ENCODE measurements at places on chromosomes 11 and 22.

- DNase-seq, result no peak
Observed at GRCh38 chr11:44608991-44609782, 43.7 kb downstream of the CD82 start.

DNA sequence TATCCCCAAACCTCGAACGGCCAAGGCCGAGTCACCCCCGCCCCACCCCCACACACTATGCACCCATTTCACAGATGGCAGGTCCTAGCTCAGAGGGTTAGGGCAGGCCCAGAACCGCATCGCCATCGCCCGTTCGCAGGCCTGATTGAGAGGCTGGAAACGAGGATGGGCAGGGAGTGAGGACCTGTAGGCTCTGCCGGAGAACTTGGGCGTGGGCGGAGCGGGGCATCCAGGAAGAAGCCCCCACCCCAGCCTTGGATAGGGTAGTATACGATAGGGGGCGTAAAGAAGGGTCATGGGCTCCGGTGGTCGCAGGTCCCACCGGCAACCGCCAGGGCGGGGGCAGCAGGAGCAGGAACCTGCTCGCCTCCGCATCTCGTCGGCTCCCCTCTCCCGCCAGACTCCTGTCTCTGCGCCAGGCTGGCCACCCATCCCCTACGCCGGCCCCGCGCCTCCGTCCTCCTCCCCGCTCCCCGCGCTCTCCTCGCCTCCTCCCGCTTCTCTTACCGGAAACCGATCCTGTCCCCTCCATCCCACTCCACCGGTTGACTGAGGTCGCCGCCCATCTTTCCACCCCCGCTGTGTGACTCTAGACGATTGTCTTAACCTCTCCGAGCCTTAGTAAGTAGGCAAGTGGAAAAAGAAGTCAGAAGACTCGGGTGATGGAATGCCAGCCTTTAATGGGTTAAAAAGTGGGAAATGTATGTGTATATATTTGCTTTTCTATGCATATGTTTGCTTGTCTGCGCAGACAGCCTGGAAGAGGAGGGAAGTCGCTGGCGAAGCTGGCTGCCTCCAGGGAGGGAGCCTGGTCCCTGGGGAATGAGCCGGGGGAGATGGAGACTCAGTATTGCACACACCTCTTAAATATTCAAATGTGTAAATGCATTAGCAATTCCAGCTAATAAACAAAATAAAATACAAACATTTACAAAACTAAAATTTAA lies 52.8 kb downstream of the CYTH4 start:
- DNase-seq, result no peak

DNA sequence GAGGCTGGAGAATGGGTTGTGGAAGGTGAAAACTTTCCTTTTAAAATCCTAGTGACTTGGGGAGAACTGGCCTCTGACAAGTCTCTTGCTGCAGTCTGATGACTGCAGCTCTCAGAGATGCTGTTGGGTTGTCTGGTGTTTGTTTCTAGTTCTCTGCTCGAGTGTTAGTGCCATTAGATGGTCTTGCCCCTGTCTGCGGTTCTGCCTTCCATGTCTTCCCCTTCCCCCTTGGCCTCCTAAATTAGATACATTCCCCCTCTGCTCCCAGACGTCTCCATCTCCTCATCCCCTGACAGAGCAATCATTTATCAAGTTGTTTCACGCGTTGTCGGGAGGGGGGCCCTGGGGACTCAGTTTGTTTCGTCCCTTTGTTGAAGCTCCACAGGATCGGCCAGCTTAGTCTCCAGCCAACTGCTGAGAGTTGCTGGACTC lies 67.7 kb downstream of the CECR2 start:
- no peak for DNase-seq

DNA sequence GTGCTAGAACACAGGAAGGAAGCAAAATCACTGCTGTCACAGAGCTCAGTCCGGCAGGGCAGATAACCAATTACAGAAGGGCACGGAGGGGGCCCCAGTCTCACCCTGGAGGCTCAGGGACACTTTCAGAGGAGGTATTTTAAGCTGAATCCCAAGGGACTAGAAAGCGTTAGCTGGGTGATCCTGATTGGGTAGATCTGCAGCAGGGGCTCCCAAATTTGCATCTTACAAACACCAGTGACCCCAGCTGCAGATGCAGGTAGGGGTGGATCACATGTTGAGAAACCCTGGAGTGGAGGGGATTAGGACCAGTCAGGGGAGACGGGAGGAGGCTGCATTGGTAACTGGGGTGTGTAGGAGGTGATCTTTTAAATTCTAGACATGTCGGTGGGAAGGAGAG lies 91.4 kb downstream of the CSNK2A3 start:
- no peak for DNase-seq

- no peak for DNase-seq
Observed at GRCh38 chr11:84249344-84250135, 963.4 kb upstream of the CCDC90B start.

DNA sequence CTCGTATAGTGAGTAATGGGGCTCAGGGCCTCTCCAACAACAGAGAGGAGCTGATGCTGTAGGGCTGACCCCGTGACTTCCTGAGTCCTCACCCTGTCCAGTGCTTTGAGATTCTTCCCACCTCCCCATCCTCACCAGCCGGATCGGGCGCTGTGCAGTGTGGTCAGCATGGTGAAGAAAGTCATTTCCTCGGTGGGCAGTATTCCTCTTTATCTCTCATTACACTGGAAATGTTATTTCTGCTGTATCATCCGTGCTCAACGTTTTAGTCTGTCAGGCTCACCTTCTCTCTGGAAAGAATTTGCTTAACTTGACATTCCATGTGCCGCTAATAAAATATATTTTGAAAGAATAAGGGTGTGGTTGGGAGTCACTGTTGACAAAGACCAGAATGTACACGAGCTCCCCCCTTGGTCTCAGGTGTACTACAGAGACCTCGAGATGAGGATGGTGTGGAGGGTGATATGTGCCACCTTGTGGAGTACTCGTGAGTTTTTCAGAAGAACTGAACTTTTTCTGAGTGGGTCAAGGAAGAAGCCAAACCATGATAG lies 25.7 kb upstream of the SCGB1A1 start:
- no peak for DNase-seq

DNA sequence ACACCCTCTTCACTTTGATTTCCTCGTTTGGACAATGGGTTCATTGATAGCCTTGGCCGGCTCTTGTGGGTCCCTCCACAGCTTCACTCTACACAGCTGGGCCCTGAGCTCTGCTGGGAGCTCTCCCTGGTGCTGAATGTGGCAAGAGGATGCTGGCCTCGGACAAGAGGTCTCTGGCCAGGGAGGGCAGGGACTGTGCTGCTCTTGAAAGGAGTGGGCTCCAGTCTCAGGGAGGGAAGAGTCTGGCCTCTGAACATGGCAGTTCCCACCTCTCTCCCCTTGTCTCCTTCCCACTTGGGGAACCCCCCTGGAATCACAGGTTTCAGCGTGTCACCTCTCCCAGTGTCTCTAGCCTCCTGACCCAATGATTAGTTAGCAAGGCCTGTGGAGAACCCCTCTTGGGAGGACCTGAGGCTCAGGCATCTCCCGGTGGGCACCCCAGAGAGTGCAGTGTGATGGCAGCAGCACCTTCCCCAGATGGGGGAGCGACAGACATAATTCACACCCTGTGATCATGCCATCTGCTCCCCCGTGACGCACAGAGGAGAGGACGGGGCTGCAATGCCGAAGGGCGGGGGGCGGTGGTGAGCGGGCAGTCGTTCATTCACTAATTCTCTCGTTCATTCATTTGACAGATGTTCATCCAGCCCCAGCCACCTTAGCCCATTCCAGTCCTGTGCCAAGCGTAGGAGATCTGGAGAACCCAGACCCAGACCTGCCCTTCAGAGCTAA lies 2.8 kb upstream of the CABP7 start:
- peak; percentile 85 for DNase-seq

- peak; percentile 63 for DNase-seq
Observed at GRCh38 chr11:47967577-47968525, 12.5 kb upstream of the PTPRJ start.

DNA sequence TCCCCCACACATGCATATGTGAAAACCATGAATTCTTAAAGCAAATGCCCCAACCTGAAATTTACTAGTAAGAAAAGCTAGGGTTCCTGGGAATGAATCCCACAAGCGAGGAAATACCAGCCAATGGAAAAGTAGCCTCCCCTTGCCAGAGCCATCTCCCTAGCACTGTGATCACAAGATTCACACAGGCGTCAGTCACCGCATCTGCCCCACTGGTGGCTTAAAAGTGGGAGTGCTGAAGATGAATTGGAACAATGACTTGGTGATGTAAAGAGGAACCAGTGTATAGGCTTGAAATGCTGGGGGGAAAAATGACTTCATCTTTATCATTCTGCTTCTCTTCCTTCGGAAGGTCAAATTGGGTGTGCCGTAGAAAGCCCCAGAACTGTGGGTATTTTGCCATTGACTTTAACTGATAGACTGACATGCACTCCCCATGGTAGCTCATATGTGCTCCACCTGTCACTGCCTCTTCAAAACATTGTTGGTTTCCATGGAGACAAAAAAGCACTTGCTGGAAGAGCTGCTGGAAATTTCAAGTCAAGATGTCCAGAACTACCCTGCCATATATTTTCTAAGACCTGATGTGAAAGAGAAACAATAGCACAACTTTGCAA lies 19.2 kb upstream of the ASPHD2 start:
- DNase-seq, result no peak

DNA sequence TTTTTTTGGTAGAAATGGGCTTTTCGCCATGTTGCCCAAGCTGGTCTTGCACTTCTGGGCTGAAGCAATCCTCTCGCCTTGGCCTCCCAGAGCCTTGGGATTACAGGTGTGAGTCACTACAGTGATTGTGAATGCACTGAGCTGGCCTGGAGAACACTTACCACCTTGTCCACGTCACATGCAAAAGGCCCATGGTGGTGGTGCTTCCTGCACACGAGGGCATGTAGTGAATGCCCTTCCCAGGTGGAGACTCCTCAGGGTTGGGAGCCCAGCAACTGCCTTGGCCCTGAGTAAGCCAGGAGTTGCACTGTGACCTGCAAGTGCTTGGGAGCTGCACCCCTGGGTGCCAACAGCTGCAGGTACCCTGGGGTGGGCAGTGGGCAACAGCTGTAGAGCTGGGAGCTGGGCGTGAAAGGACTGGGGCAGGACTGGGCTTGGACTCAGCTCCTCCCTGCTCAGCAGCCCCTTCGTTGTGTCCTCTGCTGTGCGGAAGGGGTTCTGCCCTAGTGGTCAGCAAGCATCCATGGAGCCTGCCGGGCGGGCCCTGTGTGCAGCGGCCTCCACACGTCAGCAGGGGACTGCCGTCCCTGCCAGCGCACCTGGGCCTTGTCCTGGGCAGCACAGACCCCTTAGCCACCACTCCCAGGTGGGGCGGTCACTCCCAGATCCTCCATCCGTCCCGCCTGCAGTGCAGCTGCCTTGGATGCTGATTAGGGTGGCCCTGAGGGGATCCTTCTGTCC lies 9.3 kb upstream of the ADORA2A start:
- DNase-seq, result no peak
